A673 (cell line): ENCODE measurements at places on chromosomes 1 and 21. TPM values are rescaled to one million over a fixed set of nuclear protein-coding genes. Genes with fewer than 3 reads are reported as not detected.

ZBTB21 gene
- 19.5 and 20.7 TPM in 2 replicates for total RNA-seq

CCDC30 gene
- 4.8 and 7.7 TPM in 2 replicates for total RNA-seq

SPRR2A gene
- total RNA-seq: not detected in 2 replicates

CSMD2 gene
- total RNA-seq: 2.8 and 3.4 TPM in 2 replicates

KCNA3 gene
- total RNA-seq: 0.15 and 0.43 TPM in 2 replicates

NLRP3 gene
- total RNA-seq: not detected in 2 replicates

AUNIP gene
- 17.7 and 18.9 TPM in 2 replicates for total RNA-seq

BGLAP gene
- total RNA-seq: 2.4 and 2.8 TPM in 2 replicates

KRTAP13-2 gene
- total RNA-seq: not detected in 2 replicates

SH3D21 gene
- 2.9 and 4.0 TPM in 2 replicates for total RNA-seq

TCEA3 gene
- 0.76 and 0.99 TPM in 2 replicates for total RNA-seq

SNX27 gene
- 45.9 and 46.7 TPM in 2 replicates for total RNA-seq

PCP4 gene
- total RNA-seq: not detected in 2 replicates

TP73 gene
- total RNA-seq: 10.0 and 12.3 TPM in 2 replicates

KPRP gene
- not detected in 2 replicates for total RNA-seq

ITLN2 gene
- total RNA-seq: not detected in 2 replicates

KCNJ15 gene
- not detected in 2 replicates for total RNA-seq

ANKRD34A gene
- total RNA-seq: 1.6 and 2.2 TPM in 2 replicates

PBX1 gene
- total RNA-seq: 51.5 and 63.0 TPM in 2 replicates

RGS13 gene
- total RNA-seq: 0.09 TPM in 1 of 2 replicates, not detected in the other

FCRL1 gene
- total RNA-seq: not detected in 2 replicates

C1orf116 gene
- 0.09 and 0.13 TPM in 2 replicates for total RNA-seq

WDR64 gene
- total RNA-seq: not detected in 2 replicates

YOD1 gene
- total RNA-seq: 12.0 and 12.6 TPM in 2 replicates

MRPL20 gene
- total RNA-seq: 137 and 151 TPM in 2 replicates

CD1E gene
- not detected in 2 replicates for total RNA-seq

CR1L gene
- total RNA-seq: not detected in 2 replicates

SOAT1 gene
- total RNA-seq: 49.9 and 53.0 TPM in 2 replicates

DIRAS3 gene
- 0.94 and 1.1 TPM in 2 replicates for total RNA-seq

TCHH gene
- total RNA-seq: 0.24 and 0.28 TPM in 2 replicates

TTC22 gene
- total RNA-seq: not detected in 2 replicates

ILDR2 gene
- total RNA-seq: not detected in 2 replicates

TPTE gene
- total RNA-seq: not detected in 2 replicates

SPOCD1 gene
- total RNA-seq: 0.58 and 0.85 TPM in 2 replicates

PLEKHA6 gene
- total RNA-seq: 0.58 and 0.70 TPM in 2 replicates

MSH4 gene
- 0.59 and 1.0 TPM in 2 replicates for total RNA-seq

SIK1 gene
- 0.98 and 4.2 TPM in 2 replicates for total RNA-seq

CD84 gene
- not detected in 2 replicates for total RNA-seq

KRTAP12-2 gene
- 1.6 and 1.8 TPM in 2 replicates for total RNA-seq

TGFBR3 gene
- 3.1 and 4.0 TPM in 2 replicates for total RNA-seq

POU3F1 gene
- 83.3 and 92.9 TPM in 2 replicates for total RNA-seq

SF3B4 gene
- 124 and 137 TPM in 2 replicates for total RNA-seq

USH2A gene
- total RNA-seq: not detected in 2 replicates

COL6A1 gene
- total RNA-seq: 19.7 and 39.0 TPM in 2 replicates

SORT1 gene
- total RNA-seq: 52.4 and 56.5 TPM in 2 replicates

SERPINC1 gene
- total RNA-seq: not detected in 2 replicates

HEYL gene
- total RNA-seq: 0.77 and 1.3 TPM in 2 replicates

NOS1AP gene
- total RNA-seq: 24.7 and 28.0 TPM in 2 replicates

TMEM51 gene
- total RNA-seq: 1.7 TPM in 2 replicates

TLCD4 gene
- 0.11 TPM in 1 of 2 replicates, not detected in the other for total RNA-seq

FMO4 gene
- total RNA-seq: 0.56 and 2.1 TPM in 2 replicates

DHRS3 gene
- 2.4 TPM in 2 replicates for total RNA-seq
